ENCODE measurements at places on chromosomes 13 and 19. TPM values are rescaled to one million over a fixed set of nuclear protein-coding genes. Genes with fewer than 3 reads are reported as not detected.

UCHL3 gene
- total RNA-seq, result 44.7 TPM

FCAR gene
- total RNA-seq, result not detected

UBE2S gene
- 323 TPM for total RNA-seq

GJA3 gene
- total RNA-seq, result 1.0 TPM

GRCh38 chr13:36883824-36884223 is 36.2 kb downstream of the SMAD9 start:
- DNase-seq, result no peak

DNA sequence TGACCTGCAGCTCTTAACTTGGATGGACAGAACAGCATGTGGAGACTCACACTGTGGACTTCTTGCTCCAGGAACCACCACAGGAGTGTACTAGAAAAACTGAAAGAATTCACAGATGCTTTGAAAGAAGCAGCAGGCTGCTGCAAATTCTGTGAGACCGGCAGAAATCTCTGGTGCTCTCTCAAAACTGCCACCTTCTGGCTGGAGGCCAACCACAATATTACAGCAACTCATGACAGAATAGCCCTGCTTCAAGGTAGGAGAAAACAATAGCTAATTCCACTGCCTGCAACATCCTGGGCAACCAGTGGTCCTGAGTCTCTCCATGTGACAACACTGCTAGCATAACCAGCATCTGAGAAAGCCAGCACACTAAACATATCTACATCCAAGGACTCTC is 26.9 kb downstream of the CDK8 start:
- DNase-seq, result no peak

- DNase-seq, result peak; percentile 48
Observed at GRCh38 chr13:27171244-27171826, at the start of gene USP12. Gene USP12, minus strand, starts transcription at chr13:27171811. Its CDS starts 172 bp downstream, at chr13:27171639.

DNA sequence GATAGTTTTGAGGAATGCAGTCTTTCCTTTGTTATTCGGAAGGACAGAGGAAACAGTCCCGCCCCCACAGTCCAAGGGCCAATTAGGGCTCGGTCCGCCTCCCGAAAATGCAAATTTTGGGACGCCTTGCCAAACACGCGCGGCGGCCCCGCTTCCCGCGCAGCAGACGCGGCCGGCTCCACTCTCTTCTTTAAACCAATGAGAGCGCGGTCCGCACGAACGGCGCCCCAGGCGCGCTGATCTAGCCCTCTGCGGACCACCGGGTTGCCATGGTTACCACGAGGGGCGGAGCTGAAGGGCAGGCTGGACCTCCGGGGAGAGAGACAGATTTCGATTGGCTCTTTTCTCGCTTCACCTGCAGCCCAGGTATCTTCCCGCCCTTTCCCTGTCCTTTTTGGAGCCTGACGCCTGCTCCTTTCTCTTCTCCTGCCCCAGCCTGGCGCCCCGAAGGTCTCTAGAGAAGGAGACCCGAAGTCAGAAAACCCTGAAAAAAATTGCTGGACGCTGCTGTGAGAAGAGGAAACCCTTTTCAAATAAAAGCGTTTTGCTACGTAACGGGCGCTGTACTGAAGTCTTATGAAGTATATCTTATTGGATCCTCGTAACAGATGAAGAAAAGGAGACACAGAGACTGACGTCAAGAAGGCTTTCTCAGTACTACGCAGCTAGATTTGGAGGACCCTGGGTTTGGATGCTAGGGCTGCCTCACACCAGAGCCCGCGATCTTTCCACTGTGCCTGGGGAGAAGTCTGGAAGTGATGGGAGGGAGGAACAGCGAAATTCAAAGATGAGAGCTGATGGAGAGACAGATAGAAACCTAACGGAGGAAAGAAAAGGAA is 2.0 kb downstream of the PTH2 start:
- peak; percentile 52 for DNase-seq

GRCh38 chr19:29247051-29247450 is 34.1 kb upstream of the UQCRFS1 start:
- no peak for DNase-seq

GRCh38 chr13:29551214-29551613 is 44.3 kb downstream of the SLC7A1 start:
- DNase-seq, result no peak

- no peak for DNase-seq
Observed at GRCh38 chr19:37979547-37980082, 72.6 kb downstream of the SIPA1L3 start.

- no peak for DNase-seq
Observed at GRCh38 chr13:59203855-59204254, 959.9 kb downstream of the DIAPH3 start.

DNA sequence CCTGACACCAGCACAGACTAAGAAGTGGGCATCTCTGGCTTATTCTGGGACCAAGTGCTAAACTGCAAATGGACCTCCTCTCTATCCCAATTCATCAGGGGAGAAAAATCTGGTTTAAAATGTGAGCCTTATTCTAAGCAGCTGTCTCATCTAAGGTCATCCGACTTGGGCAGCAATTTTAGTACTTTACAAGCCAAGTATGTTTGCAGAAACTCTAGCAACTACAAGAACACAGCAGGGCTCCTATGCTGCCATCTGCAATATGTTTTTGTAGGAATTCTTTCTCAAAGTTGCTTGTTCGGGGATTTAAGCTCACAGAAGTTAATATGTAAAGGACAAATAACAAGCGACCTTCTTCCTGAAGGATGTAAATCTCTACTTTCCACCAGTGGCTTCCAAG is 113.1 kb downstream of the FOXO1 start:
- no peak for DNase-seq

DNA sequence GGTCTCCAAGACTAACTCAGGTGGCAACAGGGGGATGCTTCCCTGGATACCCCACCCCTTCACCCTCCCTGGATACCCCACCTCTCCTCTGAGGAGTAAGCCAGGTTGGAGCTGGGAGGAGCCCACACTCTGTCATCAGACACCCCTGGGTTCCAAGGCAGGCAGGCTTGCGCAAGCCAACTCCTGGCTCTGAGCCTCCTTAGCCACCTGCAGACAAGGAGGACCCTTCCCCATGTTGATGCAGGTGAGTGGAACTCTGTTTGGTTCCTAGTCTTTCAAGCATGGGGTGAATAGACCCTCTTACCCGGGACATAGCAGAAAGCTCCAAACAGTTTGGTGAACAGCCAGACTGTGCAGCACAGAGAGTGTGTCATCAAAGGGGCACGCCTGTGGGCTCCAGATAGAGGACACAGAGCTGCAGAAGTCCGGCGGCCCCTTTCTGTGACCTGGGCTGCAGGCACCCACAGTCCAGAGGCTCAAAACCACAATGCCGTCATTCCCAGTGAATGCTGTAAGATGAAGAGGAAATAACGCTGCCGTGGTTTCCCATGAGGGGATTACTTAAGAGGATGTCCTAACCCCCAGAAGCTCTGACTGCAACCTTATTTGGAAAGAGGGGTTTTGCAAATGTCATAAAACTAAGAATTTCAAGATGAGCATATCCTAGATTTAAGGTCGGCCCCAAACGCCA is 12.1 kb upstream of the HAS1 start:
- DNase-seq, result no peak

DNA sequence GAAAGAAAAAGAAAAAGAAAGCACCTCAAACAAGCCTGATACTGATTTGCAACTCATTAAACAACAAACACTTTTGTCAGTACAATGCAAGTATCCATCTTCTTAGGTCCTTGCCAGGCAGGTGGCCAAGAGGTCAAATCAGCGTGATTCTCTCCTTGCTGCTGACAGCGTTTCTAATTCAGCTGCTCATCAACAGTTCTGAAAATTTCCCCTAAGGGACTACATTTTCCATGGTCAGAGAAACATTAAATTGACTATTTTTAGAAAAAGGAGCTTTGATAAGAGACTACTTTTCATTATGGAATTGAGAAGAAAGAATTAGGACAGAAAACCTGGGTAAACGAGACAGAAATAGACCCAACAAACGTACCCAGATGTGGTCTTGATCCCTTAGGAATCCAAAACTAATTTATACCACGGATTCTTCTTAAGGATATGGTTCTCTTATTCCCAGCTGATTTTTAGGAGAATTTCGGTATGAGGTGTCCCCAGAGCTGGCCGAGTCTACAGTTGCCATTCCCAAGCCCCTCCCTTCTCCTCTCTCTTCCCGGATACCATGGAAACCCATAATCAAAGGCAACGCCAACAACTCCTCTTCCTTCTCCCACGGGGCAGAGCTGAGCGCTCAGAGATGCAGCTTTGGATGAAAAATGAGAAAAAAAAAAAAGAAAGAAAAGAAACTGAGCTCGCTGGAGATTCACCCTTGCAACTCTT is 29.5 kb upstream of the CEBPG start:
- DNase-seq, result no peak

- DNase-seq, result no peak
Observed at GRCh38 chr13:110259651-110260050, 47.3 kb downstream of the COL4A1 start.

All from activated naive CD8-positive, alpha-beta T cell treated with anti-CD3 and anti-CD28 coated beads for 36 hours (primary cell).